Cardiac fibroblast (primary cell): ENCODE measurements at places on chromosomes 3 and 15.
A peak's percentile ranks its signal among the peaks of the same experiment; 100 is the strongest.

- no peak for DNase-seq
Measured at GRCh38 chr15:46413799-46414198, 779.0 kb downstream of the SQOR start.

GRCh38 chr3:42499478-42499871 lies 3.0 kb upstream of the VIPR1 start:
- DNase-seq: no peak

DNA sequence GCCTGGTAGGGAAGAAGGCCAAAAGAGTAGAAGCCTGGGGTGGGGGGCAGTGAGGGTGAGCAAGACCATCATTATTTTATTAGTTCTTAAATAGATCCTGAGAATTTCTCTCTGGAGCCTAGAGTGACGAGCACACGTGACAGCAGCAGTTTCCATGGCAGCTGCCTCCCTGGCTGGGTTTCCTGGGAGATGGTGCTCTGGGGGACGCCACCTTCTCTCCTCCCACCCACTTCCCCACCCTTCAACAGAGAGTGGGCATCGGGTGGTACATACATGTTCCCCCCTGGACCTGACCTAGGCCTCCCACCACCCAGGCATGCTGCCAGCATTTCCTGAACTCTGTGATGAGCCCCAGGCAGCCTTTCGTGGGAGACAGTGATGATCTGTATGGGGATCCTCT lies 12.9 kb downstream of the CELF6 start:
- DNase-seq: no peak

- DNase-seq: no peak
Measured at GRCh38 chr15:85531083-85531482, 150.7 kb downstream of the AKAP13 start.

DNA sequence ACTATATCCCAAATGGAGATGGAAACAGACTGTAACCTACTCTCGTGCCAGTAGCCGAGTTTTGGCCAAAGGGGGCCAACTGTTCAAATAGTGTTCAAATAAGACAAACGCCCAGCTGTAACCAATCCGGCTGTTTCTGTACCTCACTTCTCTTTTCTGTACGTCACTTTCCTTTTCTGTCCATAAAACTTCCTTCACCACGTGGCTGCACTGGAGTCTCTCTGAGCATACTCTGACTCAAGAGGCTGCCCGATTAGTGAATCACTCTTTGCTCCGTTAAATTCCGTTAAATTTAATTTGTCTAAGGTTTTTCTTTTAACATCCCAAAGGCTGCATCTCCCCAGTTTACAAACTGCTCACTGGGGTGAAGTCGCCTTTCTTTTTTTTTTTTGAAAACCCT lies 219.2 kb upstream of the P2RY1 start:
- DNase-seq: no peak

GRCh38 chr15:99014803-99015697 lies 7.5 kb upstream of the PGPEP1L start:
- DNase-seq: peak; percentile 31

GRCh38 chr3:39779511-39780230 lies 29.7 kb upstream of the MYRIP start:
- DNase-seq: no peak

- DNase-seq: no peak
Measured at GRCh38 chr15:51947124-51947523, 24.5 kb downstream of the LEO1 start.

DNA sequence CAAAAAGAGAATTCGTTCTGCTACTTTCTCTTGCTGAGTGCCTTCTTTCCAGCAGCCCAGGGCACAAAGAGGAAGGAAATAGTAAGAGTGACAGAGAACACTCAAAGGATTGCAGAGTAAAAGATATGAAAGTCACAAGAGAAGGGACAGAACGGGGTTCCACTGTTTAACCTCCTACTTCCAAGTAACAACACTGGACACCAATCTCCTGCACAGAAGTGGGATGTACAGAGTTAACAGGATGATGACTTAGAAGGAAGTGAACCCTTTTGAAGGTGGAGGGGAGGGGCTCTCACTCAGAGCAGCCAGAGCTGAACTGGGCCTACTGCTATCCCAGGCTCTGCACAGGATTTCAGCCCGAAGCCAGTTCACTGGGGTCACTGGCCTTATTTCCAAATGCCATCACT lies 130.1 kb upstream of the PRICKLE2 start:
- DNase-seq: peak; percentile 59

GRCh38 chr3:10351013-10351735 lies 30.3 kb upstream of the SEC13 start:
- no peak for DNase-seq

DNA sequence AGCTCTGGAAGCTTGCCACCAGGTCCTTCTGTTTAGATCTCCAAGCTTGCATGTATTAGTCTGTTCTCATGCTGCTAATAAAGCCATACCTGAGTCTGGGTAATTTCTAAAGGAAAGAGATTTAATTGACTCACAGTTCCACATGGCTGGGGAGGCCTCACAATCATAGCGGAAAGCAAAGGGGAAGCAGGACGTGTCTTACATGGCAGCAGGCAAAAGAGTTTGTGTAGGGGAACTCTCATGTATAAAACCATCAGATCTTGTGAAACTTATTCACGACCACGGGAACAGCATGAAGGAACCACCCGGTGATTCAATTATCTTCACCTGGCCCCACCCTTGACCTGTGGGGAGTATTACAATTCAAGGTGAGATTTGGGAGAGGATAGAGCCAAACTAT lies 147.0 kb upstream of the PROK2 start:
- DNase-seq: no peak

- no peak for DNase-seq
Measured at GRCh38 chr3:72930754-72931153, 42.9 kb downstream of the GXYLT2 start.

DNA sequence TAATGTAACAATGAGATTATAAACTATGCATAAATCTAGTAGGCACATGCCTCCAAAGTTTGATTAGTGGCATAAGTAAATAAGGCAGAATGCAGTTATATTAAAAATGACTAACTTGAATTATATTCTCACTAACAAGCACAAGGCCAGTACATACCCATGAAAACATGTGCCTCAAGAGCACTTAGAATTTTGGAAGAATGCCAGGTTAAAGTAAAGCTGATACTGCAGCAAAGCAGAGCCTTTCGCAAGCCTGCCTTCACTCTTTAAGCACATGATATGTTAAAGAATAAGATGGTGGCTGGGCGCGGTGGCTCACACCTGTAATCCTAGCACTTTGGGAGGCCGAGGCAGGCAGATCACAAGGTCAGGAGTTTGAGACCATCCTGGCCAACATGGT lies 49.0 kb downstream of the KBTBD12 start:
- DNase-seq: peak; percentile 31

DNA sequence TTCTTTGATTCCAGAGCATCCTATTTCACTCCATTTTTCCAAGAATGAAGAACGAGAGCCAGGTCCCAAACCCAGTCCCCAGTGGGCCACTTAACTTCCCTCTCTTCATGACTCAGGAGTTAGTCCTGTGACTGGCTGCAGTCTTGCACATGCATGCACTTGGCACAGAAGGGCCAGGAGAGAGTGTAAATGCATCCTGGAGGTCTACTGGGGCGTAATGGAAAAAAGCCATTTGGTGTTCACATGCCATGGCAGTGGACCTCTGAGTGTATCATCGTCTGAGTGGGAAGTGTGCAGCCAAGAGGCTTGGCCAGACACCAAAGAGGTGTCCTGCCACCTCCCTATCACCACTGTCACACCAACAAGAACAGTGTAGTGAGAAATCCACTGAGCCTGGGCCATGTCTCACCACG lies 15.1 kb upstream of the RFTN1 start:
- no peak for DNase-seq

DNA sequence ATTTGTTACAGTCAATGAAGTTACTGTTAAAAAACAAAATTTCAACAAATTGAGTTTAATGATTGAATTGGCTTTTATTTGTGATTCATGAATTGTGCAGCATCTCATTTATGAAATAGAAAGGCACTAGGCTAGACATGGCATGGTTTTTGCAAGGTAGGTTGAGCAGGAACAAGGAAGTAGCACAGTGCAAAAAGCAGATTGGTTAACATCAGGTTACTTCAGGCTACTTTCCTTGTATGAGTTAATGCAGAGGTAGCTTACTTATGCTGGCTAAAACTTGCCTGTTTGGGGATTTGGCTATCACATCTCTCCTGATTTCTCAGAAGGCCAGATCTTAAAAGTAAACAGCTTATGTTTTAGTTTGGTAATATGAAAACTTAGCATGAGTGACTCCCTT lies 23.0 kb upstream of the SV2B start:
- no peak for DNase-seq

GRCh38 chr15:78789615-78790014 lies 21.6 kb downstream of the ADAMTS7 start:
- DNase-seq: no peak

GRCh38 chr3:120909602-120909878 lies 1.5 kb downstream of the STXBP5L start:
- no peak for DNase-seq

DNA sequence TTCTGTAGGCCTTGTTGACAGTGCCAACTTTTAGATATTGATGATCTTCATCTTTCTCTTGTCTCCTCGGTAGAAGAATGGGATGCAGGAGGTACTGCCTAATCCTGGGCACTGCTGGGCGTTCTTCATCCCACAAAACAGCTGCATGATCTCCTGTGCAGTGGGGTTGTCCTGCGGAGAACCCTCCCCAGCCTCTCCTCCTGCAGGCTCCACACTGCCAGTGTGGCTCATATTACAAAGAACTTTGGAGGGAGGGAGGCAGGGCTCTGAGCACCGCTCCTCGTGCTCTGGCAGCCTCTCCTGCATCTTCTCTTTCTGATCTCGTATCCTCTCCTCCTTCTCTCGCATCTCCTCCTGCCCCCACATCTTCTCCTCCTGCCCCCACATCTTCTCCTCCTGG lies 7.5 kb downstream of the GOLGA6L2 start:
- DNase-seq: no peak

- DNase-seq: no peak
Measured at GRCh38 chr15:32642667-32643435, 1.3 kb downstream of the SCG5 start.

DNA sequence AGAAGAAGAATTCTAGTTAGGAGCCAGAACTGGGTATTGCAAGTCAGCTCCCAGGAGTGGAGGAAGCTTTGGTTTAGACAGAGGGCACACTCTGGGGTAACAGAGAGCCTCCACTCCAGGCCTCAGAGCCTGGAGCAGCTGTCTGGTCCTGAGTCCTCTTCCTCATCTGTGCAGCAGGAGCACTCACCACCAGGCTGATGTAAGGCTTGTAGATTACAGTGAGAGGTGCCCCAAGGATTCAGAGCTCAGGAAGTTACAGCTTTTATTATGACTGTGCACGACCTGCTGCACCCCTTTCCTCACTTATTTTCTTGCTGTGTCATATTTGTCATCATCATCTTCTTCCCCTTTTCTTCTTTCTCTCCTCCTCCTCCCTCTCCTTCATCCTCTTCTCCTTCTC lies 210.4 kb downstream of the ATP10A start:
- no peak for DNase-seq

DNA sequence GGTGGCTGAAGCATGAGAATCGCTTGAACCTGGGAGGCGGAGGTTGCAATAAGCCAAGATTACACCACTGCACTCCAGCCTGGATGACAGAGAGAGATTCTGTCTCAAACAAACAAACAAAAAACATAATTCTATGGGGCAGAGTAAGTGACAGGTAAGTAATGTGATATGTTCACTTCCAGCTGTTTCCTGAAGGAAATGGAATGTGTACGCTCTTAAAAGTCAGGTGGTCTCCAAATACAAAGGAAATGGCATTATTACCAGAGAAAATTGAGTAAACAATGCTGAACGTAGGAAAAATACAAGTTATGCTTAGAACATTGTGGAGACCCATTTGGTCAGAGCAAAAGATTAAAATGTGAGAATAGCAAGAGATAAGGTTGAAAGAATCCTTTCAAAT lies 278.5 kb downstream of the SCAPER start:
- DNase-seq: no peak

DNA sequence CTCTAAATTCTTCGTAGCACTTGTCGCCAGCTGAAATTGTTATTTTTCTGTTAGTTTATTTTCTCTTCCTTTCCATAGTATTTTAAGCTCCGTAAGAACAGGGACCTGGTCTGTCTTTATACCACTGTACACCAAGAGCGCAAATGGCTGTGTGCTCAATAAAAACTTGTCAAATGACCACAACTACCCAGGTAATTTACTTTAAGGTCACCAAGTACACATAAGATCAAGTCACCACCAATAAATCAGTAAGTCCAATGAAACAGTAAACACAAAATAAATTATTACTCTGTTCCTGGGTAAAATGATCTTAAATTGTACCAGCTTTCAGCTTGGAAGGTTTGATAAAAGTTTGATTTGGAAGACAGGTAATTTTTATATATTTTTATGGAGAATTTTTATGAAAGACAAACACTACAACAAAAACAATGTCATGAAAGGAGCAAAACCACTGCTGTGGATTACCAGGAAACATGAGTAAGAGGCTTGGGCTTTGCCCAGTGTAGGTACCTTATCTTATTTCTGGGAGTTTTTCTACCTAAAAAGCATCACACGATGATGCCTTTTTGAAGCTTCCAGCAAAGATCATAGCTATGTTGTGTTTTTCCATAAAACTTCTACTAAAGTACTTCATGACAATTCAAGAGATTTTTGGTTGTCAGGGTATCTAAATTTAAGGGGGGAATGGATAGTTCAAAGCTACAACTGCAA lies 406.8 kb downstream of the SHQ1 start:
- peak; percentile 27 for DNase-seq

- peak; percentile 8 for DNase-seq
Measured at GRCh38 chr3:95289295-95289694, 1226.4 kb downstream of the NSUN3 start.

DNA sequence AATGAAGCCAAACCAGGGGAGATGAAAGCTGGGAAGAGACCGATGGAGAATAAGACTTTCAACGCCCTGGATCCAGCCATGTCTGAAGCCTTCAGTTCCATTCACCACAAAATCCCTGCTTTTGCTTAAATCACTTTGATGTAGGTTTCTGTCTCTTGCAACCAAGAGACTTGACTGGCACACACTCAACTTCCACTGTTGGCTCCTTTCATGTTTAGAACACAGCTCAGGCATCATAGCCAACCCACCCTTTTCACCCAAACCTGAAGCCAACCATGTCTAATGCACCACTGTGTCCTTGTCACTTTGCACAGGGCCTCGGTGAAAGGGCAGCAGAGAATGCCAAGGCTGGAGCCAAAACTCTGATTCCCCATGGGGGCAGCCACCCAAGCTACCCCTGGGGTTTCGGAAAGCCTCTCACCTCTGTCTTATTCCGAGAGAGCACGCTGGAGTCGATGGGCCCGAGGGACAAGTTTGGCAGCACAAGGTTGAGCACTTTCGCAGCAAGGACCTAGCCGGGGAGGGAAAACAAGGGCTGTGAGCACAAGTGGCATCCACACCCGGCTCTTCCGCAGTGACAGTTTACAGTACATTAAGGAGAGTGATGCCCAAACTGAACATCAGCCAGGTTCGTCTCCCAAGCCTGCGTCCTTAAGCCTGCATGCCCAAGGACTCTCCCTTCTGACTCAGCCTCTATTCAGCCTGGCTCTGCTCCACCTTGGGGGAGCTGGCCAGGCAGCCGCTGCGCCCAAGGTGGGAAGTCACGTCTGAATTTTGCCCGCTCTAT lies 37.6 kb downstream of the ABTB1 start:
- DNase-seq: no peak

DNA sequence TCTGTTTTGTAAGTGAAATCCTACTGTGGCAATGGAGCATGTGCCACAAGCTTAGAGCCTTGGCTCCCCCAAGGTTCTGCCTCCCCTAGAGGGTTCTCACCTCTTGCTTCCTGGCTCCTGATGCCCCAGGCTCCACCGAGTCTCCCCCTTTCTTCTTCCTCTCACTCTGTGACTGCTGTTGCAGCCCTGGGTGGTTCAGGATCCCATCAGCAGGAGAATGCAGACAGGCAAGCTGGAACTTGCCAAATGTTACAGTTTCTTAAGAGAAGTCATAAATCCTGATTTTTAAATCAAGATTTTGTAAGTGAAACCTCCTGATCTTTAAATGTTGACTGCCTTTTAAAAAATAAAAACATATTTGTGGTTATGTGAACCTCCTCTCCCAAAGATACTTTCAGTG lies 133.9 kb downstream of the CCNL1 start:
- no peak for DNase-seq
